ENCODE measurements at places on chromosomes 16 and 17.

DNA sequence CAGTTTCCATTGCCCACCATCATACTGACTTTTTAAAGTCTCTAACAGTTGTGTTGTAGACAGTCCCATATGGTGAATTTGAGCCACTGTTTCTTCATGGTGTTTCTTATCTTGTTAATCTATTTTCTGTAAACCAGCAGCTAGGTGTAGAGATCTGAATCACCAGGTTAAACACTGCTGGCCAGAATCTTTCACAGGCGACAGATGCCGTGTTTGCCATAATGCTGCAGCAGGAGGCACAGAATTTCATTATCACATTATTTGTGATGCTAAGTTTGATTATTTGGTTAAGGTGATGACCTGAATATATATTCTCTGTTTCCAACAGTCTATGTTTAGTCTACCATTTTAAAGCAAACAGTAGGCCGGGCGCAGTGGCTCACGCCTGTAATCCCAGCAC, 11.5 kb upstream of the CNGB1 start:
- no peak for DNase-seq

GRCh38 chr17:36463916-36464764, 22.3 kb upstream of the ZNHIT3 start:
- DNase-seq, result peak; percentile 98

DNA sequence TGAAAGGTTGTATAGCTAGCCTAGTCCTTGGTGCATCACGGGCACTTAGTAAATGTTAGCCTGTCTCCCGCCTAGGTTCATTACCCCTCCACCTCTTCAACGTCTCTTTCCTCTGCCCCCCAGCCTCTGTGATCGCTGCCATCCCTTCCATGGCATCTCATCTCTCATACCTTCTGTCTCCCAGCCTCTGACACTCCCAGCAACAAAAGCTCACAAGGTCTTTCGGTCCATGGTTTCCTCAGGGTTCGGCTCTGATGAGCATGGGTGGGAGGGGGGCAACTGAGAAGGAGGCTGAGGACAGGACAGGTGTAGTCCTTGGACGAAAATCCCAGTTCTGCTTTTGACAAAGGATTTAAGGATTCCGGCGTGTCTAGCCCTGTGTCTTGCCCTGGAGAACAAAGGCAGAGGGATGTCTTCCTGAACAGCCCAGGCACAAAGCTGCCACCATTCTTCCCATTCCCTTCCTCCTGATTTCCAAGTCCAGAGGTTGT, 16.7 kb downstream of the CCR7 start:
- no peak for DNase-seq

DNA sequence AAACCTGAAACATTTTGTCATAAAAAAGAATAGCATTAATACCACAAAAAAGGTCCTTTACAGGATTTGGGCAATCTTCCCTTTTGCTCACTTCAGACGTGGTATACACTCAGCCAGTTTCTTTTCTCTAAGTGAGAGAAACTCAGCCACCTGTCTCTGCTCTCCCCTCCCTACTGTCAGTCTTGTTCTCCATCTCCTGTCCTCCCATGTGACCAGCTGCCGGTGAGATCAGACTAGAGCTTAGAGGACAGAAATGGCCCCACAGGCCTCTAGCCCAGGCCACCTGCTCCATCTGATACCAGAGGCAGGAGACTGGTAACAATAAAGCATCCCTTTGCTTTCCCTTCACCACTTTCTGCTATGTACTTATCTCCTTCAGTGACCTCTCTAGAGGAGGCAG, 34.9 kb downstream of the CMC2 start:
- peak; percentile 23 for DNase-seq

GRCh38 chr16:68798398-68798797, 44.9 kb upstream of the TANGO6 start:
- no peak for DNase-seq

DNA sequence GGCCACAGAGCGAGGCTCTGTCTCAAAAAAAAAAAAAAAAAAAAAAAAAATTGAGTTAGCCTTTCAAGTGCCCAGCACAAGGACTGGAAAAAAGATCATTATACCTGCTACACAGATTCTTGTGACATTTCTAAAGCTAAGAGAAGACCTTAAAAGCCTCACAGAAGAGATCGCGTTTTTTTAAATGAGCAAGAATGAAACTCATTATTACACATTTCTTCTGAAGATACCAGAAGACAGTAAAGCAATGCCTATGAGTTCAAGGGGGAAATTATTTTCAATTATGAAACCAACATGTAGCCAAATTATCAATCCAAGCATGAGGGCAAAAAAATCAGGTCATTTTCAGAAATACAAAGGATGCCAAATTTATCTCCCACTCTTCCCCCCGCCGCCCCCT, 56.8 kb downstream of the MED13 start:
- no peak for DNase-seq

DNA sequence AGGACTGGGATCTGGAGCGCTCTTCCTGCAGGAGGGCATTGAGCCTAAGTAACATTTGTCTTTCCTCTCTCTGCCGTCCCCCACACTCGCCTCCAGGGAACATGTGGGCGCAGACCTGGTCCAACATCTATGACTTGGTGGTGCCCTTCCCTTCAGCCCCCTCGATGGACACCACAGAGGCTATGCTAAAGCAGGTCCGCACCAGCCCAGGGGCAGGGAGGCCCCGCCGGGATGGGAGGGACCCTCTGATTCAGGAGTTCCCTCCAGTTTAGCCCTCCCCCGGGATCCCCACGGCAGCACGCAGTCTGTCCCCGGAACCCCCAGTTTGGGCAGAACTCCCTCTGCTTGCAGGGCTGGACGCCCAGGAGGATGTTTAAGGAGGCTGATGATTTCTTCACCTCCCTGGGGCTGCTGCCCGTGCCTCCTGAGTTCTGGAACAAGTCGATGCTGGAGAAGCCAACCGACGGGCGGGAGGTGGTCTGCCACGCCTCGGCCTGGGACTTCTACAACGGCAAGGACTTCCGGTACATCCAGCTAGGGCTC, 14.1 kb downstream of the ACE start:
- DNase-seq, result no peak

DNA sequence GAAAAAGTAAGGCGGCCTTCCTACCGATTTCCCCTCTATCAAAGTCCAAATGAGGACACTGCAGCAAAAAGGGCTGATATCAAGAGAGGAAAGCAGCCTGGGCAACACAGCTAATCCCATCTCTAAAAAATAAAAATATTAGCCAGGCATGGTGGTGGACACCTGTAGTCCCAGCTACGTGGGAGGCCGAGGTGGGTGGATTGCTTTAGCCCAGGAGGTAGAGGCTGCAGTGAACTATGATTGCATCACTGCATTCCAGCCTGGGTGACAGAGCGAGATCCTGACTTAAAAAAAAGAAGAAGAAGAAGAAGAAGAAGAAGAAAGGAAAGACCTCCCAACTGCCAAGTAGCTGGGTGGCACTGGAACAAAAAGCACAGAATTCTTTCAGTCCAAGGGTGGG, 14.4 kb downstream of the CACNB1 start:
- no peak for DNase-seq

GRCh38 chr17:50022463-50023130, 27.6 kb upstream of the DLX3 start:
- DNase-seq, result no peak

DNA sequence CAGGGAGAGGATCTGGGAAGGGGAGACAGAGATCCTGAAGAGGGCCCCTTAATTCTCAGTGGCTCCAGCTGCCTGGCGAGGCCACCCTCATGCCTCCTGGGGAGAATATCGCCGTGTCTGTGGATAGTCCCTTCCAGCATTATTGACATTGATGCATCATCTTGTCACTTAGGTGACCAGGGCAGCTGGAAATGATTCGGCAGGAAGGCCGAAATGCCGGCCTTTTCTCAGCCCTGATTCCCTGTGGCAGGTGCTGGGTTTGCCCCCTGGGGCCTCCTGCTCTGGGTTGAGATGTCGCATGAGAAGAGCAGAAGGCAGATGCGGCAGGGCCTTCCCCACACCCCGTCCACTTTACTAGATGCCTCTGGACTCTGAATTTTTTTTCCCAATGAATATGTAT, 89.5 kb downstream of the RAP1GAP2 start:
- DNase-seq, result no peak

GRCh38 chr17:83122834-83123233, 43.4 kb downstream of the METRNL start:
- DNase-seq, result no peak

GRCh38 chr17:34499576-34499975, 79.8 kb upstream of the TMEM132E start:
- DNase-seq, result peak; percentile 86

Measured in neural progenitor cell (in vitro differentiated cells).